Activated naive CD4-positive, alpha-beta T cell treated with anti-CD3 and anti-CD28 coated beads, Interleukin-2, amount 10 ng/mL, durations not matched to agents 7 days and 5 days (primary cell): ENCODE measurements at places on chromosomes 3 and 15.

DNA sequence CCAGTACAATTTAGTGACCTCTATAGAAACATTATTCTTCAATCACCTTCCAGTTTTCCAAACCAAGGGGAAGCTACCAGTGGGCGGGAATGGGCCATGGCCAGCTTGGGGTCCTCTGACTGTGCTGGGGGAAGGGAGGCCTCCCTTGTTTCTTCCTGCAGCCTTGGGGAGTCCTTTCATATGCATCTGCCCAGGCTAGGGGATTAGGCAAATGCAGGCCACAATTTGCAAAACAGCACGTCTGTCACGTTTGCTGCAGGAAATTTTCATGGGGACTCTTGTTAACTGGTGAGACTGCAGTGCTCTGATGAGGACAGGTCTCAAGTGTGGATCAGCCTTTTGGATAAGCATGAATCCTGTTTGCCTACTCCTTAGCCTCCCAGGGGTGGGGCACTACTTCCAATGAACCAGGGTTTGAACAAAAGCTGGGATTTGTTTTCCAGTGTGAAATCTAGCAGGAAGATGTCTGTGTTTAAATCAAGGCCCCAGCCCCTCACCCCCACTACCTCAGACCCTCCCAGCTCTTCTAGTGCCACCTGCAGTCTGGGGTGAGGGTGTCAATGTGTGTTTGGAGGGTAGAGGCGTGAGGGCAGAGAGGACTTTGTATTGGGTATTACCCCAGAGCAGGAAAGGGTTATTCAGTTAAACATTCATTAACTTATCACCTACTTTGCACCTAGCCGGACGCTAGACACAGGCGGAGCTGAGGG is 219.9 kb downstream of the OPA1 start:
- no peak for DNase-seq

GRCh38 chr3:128524374-128525299 is 31.6 kb upstream of the GATA2 start:
- DNase-seq = no peak

DNA sequence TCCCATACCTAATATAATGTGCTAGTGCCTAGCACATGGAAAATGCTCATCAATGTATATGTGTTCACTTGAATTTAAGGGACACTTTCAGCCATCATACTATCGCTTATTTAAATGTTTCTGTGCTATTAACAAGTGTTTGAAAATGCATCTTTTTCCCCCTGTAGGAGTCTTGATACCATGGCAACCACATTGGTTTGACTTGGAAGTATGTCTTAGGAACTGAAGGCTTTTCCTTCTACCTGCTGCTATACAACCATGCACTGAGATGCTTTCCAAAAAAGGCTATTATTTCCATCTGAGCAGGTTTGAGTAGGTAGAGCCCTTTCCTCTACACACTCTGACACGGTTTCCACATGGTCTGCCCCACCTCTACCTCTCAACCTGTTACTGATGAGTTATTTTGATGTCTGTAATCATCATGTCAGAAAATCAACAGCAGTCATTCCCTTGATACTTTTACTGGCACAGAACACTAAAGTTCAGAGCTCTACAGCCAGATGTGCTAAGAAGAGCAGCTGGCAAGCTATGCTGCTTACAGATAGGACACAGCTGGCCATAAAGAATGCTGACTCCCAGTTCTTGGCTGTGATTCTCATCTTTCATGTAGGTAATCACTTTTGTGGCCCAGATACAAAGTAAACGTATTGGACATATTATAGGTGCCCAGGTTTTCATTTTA is 59.3 kb downstream of the RYR3 start:
- no peak for DNase-seq

GRCh38 chr15:70687482-70687881 is 75.9 kb downstream of the UACA start:
- no peak for DNase-seq

DNA sequence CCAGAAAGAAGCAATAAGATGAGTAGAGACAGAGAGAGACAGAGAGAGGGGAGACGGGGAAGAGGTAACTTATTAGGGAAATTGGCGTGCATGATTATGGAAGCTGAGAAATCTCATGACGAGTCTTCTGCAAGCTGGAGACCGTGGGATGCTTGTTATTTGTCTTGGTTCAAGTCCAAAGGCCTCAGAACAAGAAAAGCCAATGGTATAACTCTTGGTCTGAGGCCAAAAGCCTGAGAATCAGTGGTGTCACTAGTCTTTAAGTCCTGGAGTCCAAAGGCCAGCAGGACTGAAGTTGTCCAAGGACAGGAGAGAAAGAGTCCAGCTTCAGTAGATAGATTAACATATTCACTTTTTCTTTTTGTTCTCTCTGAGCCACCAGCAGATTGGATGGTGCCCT is 613.6 kb downstream of the CADM2 start:
- no peak for DNase-seq
